ENCODE measurements at places on chromosomes 7 and 10.

DNA sequence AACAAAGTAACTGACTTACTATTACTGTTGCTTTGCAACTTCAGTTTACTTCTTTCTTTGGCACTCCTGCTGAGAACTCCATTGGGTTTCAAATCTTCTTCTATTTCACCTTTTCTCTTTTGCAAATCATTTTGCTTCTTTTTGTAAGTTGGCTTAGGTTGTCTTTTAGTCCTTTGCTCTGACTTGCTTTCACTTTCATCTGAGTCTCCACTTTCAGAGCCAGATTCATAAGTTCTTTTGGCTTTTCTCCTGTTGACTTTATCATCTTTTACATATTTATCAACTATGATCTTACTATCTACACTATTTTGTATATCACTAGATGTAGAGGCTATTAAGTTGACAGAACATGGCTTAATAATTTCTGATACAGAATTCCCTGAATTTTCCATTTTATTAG lies 73.4 kb downstream of the NRBF2 start:
- DNase-seq, result no peak

GRCh38 chr7:97145068-97145467 lies 27.6 kb downstream of the SDHAF3 start:
- peak; percentile 44 for DNase-seq

- DNase-seq, result no peak
Measured at GRCh38 chr10:75417522-75417927, 13.9 kb upstream of the LRMDA start.

- no peak for DNase-seq
Measured at GRCh38 chr10:30227481-30227880, 121.6 kb downstream of the MTPAP start.

DNA sequence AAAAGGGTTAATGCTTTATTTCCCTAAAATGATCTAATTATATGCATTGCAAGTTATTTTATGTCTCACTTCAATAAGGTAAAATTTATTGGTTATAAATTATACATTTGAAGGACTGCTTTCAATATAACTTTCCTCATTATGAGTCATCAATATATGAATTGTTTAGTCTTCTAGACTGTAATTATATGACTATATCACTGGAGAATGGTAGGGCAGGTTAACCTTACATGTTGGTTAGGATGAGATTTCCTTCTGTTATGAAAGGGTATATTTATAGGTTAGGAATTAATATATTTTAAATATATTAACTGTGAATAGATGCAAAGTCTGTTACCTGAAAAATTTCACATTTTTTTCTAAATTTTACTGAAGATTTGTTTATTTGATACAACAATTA lies 406.4 kb upstream of the ETV1 start:
- no peak for DNase-seq

DNA sequence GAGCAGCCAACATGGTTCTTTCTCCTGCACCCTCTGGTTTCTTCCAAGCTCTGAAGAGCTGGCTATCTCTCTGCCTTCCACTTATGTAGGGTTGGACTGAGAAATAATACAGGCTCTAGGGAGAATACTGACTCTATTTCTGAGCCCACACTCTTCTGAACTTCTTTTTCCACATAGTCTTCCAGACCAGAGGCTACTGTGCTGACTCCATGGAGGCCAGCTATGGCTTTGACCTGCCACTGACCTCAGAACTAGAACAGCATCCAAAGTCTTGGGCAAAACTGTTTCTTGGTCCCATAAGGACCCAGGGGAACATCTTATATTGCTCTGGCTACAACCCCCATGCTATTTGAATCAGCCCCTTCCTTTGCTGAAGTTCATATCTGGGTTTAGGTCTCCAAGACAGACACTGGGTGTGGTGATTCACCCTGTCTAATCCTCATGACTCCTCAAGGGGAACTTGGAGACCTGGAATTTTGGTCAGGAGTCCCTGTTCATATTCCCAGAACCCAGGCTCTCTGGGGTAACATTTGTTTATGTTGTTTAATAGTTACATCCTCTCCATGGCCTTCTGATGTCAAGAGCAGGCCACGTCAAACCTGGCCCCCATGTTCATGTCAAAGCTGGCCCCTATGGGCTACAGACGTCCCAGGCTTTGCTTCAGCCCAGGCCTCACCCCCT lies 12.1 kb upstream of the PLAU start:
- no peak for DNase-seq

- no peak for DNase-seq
Measured at GRCh38 chr10:77430530-77430929, 207.1 kb downstream of the KCNMA1 start.

DNA sequence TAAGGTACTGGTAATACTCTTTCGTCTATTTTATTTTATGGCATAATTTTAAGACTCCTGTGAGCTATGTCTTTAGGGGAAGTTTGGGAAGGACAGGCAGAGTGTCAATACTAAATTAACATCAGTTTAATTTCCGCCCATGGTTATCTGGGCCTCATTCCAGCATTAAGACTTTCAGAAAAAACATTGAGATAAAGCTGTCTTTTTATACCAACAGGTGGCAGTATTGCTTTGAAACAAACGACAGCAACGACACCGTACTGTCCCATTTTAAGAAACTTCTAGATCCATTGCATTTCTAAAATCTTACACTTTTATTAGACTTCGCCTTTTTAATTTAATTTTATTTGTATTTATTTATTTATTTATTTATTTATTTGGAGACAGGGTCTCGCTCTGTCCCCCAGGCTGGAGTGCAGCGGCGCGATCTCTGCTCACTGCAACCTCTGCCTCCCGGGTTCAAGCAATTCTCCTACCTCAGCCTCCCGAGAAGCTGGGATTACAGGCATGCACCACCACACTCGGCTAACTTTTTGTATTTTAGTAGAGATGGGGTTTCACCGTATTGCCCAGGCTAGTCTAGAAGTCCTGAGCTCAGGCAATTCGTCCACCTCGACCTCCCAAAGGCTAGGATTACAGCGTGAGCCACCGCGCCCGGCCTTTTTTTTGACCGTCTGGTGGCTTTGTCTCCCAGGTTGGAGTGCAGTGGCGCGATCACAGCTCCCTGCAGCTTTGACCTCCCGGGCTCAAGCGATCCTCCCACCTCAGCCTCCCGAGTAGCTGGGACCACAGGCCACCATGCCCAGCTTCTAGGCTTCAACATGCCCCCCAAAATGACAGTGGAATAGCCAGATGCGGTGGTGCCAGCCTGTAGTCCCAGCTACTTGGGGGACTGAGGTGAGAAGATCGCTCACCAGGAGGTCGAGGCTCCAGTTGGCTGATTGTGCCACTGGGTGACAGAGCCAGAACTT lies 78.7 kb upstream of the C1GALT1 start:
- peak; percentile 66 for DNase-seq

- peak; percentile 73 for DNase-seq
Measured at GRCh38 chr7:82740246-82740848, 296.8 kb upstream of the CACNA2D1 start.

DNA sequence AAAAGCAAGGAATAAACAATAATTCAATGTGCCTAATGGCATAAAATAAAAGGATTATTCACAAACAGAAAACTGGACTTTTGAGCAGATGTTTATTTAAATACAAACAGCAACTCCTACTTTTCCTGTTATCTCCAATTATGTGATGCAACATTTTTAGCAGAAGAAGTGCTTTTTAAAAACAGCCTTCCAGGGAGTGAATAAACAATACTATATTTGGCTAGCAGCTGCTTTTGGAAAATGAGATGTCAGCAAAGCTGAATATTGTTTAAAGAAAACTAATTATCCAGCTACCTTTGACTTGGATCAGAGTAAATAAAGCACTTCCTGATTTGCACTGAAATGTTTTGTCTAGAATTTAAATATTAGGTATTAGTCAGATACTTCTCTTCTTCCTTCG lies 23.2 kb downstream of the CDK1 start:
- no peak for DNase-seq

GRCh38 chr10:9911488-9911887 lies 1106.2 kb upstream of the CELF2 start:
- DNase-seq, result no peak

GRCh38 chr10:102777711-102778453 lies 34.1 kb downstream of the WBP1L start:
- DNase-seq, result no peak

DNA sequence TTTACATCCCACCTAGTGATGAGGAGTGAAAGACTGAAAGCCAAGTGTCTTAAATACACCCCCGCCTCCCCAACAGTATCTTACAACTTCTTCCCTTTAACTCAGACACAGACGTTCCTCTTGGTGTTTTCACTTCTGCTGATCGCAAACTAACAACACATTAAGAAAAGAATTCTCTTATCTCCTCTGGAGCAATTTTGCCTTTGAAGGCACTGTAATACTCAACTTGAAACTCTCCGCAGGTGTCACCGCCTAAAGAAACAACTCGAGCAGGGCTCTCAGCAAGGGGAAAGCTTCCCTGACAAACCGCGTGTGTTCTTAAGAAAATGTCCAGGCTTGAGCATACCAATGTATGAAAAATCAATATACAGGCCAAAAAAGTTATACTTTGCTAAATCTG lies 452 bp downstream of the SEMA3C start:
- DNase-seq, result no peak

- DNase-seq, result no peak
Measured at GRCh38 chr10:33579996-33580395, 245.5 kb upstream of the NRP1 start.

DNA sequence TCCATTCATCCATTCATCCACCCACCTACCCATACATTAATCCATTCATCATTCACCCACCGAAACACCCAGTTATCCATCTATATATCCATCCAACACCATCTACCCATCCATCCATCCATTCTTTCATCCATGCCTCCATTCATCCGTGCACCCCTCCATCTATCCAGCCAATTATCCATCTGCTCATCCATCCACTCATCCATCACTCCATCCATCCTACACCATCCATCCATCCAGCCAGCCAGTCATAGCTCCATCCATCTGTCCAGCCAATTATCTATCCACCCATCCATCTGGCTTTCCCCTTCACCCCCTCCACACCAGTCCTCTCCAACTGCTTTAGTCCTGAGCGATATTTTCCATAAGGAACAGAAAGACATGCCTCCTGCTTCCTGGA lies 7.5 kb upstream of the CXCL12 start:
- no peak for DNase-seq

- no peak for DNase-seq
Measured at GRCh38 chr10:116699049-116699448, 43.3 kb downstream of the HSPA12A start.

- no peak for DNase-seq
Measured at GRCh38 chr7:34236057-34236456, 330.7 kb downstream of the BMPER start.
